ENCODE measurements at places on chromosomes 2 and 18.

DNA sequence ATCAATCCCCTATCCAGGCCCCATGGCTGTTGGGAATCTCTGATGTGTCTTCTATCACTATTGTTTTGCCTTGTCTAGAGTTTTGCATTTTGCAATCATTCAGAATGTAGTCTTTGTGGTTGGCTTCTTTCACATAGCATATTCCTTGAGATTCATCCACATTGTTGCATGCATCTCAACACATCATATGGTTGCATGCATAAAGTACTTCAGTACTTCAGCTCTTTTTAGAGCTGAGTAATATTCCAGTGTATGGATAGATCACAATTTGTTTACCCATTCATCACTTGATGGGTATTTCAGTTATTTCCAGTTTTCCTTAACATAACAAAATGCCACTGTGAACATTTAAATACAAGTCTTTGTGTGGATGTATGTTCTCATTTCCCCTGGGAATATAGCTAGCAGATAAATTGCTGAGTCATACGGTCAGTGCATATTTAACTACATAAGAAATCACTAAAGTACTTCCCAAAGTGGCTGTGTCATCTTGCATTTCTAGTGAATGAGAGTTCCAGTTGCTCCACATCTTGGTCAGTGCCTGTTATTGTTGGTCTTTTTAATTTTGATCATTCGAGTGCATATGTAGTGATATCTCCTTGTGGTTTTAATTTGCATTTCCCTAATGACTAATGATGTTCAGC is 138.8 kb downstream of the BCL11A start:
- DNase-seq, result no peak

- no peak for DNase-seq
Observed at GRCh38 chr2:8862230-8862629, 24.8 kb upstream of the KIDINS220 start.

DNA sequence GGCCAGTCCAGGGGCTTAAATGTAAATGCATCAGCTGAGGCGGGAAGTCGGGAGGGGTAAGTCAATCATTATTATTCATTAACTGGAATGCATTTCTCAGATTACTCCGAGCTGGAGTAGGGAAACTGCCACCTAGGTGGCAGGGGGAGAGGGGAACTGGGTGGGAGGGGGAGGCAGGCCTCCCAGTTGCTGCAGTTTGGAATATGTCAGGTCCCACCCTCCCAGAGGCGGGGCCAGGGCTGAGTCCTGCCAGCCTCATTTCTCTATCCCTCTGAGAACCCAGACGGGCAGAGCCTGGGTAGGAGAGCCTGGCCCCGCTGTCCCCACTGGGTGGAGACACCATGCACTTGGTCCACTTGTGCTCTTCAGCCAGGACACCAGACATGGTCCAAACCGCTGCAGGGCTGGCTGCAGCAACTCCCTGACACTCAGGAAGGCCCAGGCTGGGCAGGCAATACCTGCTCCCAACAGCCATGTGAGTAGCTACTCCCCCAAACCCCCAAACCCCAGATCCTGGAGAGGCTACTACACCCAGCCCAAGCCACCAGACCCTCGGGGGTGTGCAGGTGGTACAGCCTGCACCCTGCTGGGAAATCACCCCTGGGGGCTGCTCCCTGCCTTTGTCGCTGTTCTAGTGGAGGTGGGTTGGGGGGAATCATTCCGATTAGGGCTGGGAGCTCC is at the start of gene GPBAR1:
Gene GPBAR1 (plus strand): TSS at position 274 of the 681 bp plus-strand sequence. CDS start 1,710 bp downstream, outside the sequence.
- DNase-seq, result peak; percentile 51

- no peak for DNase-seq
Observed at GRCh38 chr18:58562999-58563667, 65.8 kb downstream of the ALPK2 start.

GRCh38 chr2:220356076-220356475 is 728.6 kb downstream of the SLC4A3 start:
- no peak for DNase-seq

GRCh38 chr2:68762665-68763064 is 28.1 kb downstream of the ARHGAP25 start:
- peak; percentile 73 for DNase-seq

DNA sequence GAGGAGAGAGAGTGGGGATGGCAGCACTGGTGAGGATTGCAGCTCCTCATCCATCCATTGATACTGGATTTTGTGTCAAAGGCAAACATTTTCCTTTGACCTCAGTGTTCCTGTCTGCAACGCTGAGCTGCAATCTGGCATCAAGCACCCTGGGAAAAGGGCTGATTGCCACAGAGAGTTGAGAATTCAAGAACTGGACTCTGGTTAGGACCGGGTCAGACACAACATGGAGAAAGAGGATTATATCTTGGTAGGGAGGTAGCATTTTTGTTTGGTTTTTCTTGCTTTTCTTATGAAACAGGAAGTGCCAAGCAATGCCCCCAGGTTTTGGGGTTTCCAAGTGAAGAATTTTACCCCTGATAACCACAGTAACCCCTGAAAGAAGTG is 81.9 kb upstream of the PKDCC start:
- DNase-seq, result peak; percentile 32

DNA sequence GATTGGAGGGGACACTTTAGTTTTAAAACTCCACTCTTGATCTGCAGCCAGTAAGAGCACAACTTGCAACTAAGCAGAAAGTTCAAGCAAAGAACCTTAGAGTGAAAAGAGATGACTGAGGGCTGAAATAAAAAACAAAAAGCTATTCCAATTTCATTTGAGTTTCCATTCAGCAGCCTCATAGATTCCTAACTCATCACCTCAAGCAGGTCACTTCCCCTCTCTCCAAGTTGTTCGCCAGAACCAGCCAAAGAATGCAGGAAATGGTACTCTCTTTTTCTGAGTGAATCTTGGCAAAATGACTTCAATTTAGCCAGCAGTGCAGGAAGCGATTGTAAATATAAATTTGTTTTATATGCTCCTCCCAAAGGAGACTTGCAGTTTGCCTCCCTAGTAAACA is 213.3 kb downstream of the SETBP1 start:
- no peak for DNase-seq

DNA sequence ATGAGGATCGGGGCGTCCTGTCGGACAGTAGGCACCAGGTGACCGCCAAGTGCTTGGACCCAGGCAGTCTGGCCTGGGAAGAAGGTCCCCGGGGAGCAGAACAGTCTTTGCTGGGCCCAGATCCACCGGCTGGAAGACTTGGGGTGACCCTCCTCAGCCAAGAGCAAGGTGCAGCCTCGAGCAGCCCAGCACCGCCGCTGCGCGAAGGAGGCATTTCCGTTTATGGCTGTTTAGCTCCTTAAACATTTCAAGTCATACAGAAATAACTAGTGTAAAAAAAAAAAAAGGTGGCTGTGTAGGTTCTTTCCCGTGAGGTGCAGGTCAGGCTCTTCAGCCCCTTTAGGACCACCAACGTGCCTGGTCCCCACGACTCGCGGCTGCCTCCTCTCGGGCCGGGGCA is 370.2 kb downstream of the CMPK2 start:
- DNase-seq, result no peak

DNA sequence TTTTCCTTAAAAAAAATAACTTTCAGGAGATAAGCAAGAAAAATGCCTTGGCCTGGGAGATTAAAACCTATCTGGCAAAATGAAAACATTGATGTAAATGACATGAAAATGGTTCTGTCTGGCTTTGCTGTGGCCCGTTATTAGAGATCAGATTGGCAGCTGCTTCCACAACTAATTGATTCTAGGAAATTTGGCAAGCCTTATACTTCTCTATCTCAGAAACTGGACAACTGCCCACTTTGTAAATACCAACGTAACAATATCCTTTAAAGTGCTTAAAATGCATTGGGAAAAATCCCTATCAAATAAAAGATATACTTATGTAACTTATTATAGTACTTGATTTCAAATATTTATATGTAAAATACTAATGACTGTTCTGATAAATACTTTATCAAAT is 14.2 kb upstream of the SKA1 start:
- no peak for DNase-seq

DNA sequence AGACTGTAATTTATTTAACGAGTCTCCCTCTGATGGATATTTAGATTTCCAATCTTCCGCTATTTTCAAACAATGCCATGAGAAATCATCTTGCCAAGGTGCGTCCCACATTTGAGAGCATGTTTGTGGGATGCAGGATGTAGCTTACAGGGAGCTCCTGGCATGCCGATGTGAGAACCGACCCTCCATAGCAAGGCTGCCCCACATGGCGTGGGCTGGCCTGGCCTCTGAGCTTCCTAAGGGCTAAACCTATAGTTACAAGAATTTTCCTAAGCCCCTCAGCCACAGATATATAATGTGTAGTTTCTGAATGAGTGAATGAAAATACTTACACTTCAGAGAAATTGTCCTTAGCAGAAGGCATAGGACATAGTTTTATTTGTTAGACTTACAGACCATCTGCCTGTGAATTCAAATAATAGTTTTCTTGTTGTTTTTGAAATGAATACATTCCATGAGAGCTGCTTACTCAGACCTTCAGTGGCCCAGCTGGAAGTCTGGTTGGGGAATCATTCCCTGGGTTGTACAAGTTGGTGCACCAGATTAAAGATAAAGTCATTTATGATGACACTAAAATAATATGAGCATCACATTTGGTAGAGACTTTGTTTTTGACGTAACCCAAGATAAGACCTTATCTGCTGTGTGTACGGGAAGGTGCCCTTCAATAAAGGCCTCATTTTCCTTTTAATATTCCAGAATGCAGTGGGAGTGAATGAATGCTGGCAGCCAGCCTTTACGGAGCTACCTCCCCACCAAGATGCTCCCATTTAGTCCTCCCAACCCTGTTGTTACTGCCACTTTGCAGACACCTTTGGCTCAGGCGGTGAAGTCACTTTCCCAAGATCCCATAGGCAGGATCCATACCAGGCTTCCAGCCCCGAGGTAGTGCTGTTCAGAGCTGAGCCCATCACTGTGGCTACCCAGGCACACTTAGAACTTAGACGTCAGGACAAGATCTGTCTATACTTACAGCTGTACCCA is 107.1 kb downstream of the GLI2 start:
- DNase-seq, result no peak

GRCh38 chr2:165016772-165017411 is 61.6 kb upstream of the SLC38A11 start:
- peak; percentile 70 for DNase-seq

DNA sequence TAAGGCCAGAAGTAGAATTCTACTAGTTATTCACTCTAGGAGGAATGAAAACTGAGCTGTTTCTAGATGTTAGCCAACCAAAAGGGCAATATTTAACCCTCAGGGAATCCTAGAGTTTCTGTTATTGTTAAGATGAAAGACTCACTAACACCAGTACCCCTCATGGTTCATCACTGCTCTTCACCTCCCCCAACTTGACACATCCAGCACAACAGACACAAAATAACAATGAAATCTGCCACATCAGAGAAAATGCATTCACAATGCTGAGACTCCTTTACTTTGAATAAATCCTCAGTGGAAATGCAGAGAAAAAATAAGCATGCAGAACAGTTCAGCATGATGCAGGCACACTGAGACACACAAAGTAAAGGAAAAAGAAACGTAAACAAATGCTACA is 111.3 kb downstream of the RIF1 start:
- no peak for DNase-seq

GRCh38 chr18:67151366-67151765 is 365.2 kb downstream of the DSEL start:
- DNase-seq, result no peak

DNA sequence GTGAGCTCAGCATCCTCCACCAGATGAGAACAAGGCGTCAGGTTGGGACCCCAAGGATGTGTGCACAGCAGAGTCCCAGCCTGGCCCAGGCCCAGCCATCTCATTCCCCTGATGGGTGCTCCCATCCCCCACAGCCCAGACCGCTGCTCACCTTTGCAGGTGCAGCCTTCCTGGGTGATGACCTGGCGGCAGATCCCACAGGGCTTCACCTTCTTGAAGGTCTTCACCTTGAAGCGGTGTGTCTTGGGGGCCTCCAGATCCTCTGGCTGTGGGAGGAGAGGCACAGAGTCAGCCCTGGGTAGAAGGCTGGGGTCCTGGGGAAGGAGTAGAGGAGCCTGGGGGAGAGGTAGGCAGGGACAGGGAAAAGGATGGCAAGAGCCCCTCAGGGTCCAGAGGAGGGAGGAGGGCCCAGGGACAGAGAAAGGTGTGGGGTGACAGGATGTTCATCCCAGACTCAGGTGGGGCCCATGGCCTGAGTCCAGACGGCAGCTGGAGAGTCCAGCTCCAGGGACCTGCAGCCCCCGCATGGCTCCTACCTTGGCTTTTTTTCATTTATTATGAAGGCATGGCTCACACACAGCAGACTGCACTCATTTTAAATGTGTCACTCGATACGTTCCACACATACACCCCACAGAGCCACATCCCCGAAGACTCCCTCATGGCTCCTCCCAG is 11.9 kb downstream of the TNS1 start:
- no peak for DNase-seq

DNA sequence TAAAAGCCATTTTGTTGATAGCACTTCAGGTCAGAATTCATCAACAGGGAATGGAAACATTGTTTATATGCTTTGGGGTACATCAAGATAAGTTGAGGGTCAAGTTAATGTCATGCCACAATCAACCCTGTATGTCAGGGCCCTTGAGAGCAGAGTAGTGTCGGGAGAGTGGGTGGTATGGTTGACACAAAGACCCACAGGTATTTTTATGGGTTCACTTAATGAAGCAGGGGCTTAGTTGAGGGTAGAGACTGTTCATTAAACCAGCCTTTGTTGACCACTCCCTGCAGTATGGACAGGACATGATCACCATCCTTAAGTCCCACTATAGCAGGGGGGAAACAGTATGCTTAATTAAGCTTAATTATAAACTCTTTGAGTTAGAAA is 5.7 kb downstream of the RPL37A start:
- no peak for DNase-seq

DNA sequence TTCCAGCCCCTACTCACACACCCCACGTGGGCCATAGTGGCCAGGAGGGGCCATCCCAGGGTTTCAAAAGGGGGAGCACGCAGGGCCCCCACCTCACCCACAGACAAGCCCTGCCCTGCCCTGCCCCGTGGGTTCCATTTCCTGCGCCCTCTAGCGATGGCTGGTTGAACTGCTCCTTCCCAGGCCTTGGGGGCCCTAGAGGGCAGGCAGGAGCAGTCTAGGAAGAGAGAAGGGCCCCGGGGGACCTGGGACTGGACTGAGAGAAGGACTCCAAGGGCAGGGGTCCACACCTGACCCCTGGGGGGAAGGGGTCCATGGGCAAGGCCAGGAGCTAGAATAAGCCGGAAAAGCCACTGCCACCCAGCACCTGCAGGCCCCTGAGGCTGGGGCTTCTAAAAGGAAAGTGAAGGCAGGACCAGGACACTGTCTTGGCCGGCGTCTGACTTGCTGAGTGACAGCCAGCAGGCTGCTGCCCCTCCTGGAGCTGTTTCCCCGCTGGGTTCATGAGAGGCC is 10.1 kb downstream of the CYP26B1 start:
- no peak for DNase-seq

DNA sequence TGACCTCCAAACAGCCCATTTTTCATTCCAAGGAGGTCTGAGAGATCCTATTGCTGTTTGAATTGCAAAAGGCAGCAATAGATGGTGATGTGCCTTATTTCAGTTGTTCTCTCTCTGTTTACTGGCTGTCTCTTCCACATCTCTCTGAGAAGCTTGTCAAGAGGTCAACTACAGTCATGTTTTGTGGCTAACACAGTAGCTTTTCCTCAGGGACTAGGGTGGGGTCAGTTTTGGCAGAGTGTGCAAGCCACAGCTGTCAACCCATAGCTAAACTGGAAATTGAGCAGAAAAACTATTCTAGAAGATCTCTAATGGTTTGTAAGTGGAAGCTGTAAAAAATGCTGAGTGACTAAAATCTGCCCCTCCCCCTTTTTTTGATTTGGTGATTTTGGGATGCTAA is 67.1 kb downstream of the DIS3L2 start:
- no peak for DNase-seq

GRCh38 chr2:190663348-190663747 is 14.5 kb downstream of the NAB1 start:
- DNase-seq, result no peak

GRCh38 chr2:162063899-162064298 is 10.1 kb downstream of the DPP4 start:
- DNase-seq, result no peak
